ENCODE measurements at places on chromosomes 12 and 14.

- DNase-seq: no peak
Observed at GRCh38 chr12:119372540-119372939, 38.0 kb downstream of the CCDC60 start.

- no peak for DNase-seq
Observed at GRCh38 chr14:35576856-35577255, 42.9 kb downstream of the INSM2 start.

DNA sequence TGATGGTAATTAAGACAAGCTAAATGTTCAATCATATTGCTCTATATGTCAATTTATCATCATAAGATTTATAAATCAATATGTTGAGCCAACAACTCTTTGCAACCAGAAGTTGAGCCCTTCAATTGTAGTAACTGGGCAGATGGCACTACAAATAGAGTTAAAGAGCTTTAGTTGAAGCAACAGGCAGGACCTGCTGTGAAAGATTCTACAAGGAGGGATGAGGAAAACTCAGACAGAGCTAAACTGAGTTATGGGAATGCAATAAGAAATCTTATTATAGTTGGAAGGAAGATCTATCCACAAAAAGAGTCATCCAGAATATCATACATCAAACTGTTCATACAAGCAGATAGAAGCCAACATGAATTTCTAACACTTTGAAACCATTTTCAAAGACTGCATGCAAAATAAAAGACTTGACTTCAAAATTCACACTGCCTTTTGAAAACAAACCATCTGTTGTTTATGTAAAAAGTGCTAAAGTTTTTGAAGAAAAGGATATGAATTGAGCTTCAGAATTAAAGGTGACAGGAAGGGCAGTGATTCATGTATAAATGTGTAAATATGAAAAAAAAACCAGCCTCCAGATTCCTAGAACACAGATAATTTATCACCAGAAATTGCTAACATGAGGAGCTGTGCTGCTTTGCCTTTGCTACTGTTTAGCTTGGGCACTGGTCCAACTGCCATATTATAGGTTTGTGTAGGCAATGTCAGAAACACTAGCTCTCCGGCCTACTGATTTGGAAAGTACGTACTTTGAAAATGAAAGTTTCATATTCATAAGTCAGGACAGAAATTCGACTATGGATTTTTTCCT is 133.2 kb downstream of the SLC35F4 start:
- DNase-seq: no peak

DNA sequence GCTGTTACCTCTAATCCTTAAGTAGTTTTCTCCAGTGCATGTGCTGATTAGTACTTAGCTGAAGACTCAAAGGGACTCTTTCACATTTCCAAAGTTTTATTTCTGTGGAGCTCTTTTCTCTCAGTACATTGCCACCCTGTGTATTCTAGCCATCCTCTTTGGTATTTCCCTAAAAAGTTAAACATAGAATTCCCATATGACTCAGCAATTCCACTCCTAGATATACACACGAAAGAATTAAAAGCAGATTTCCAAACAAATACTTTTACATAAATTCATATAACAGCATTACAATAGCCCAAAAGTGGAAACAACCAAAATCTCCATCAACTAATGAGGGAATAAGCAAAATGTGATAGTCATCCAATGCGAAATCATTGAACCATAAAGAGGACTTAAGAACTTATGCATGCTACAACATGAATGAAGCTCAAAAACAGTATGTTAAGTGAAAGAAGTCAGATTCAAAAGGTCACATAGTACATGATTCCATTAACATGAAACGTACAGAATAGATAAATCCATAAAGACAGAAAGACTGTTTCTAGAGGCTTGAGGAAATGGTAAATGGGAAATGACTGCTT is 9.0 kb upstream of the NOVA1 start:
- DNase-seq: no peak

DNA sequence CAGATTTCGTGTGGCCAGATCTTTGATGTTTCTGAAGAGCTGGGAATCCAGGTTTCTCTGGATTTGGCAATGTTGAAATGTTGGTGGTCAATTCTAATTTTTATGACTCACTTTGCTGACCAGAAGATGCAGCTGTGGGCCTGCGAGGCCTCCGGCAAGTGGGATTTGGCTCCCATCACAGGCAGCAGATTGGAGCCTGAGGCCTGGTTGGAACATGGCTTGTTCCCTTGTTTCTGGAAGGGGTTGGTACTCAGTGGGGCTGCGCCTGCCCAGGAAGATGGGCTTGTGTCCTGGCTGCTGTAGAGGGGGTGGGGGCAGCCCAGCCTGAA is 23.1 kb downstream of the FBRSL1 start:
- no peak for DNase-seq

- DNase-seq: no peak
Observed at GRCh38 chr12:132204063-132204792, 60.0 kb downstream of the NOC4L start.

DNA sequence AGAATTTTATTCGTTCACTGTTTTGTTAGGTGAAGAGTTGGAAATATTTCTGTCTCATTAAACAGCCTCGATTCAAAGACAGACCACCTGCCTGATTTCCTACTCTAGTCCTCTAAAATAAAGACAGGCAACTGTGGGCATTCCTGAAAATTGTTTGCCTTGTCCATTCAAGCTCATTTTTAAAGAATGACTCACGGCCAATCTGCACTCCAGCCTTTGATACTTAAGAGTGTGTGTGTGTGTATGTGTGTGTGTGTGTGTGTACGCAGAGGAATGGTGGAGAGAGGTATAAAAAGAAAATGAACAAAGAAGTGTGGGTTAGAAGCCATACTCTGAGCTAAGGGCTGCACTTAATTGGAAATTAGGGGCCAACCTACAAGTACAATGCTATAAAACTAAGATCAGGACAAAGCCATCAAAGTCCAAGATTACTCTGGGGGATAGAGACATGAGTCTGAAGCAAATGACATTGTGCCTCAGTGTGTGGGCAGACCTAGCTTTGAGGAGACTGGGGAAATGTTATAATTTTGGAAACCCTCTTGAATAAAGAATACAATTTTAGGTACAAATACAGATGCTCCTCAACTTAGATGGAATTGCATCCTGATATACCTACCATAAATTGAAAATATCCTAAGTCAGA is 45.6 kb upstream of the SOCS2 start:
- DNase-seq: no peak

- no peak for DNase-seq
Observed at GRCh38 chr14:91585856-91586255, 75.7 kb upstream of the PPP4R3A start.

- DNase-seq: no peak
Observed at GRCh38 chr12:112243255-112244110, 118.1 kb downstream of the TRAFD1 start.

DNA sequence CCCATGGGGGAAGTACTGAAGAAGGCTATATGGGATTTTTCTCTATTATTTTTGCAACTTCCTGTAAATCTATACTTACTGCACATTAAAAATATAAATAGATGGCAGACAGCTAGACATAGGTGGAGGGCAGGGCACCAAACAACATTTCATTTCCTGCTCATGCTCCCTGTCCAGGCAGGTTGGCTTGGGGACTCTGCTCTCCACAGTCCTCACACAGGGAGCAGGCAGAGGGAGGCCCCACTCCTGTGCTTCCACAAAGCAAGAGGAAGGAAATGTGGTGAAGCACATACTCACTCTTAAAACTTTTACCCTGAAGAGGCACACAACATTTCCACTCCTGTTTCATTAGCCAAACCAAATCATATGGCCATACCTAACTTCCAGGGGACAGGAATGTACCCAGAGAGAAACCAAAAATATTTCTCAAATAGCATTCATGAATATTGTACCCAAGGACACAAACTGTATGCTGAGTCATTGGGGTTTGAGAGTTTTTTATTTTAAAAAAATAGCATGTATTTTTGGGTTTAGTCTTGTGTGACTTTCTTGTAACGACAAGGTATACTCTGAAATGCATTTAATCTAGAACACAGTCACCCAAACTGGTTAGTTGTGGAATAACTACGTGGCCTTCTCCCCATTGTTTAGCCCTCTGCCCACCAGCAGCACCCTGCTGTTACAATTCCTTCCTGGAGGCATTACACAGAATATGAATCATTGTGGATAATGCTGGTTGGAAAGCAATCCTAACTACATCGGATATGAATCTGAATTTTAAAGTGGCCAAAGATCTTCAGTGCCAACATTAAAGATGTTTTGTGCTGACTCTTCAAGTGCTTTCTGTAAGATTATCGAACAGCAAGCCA is 40.9 kb downstream of the RTN1 start:
- DNase-seq: no peak

DNA sequence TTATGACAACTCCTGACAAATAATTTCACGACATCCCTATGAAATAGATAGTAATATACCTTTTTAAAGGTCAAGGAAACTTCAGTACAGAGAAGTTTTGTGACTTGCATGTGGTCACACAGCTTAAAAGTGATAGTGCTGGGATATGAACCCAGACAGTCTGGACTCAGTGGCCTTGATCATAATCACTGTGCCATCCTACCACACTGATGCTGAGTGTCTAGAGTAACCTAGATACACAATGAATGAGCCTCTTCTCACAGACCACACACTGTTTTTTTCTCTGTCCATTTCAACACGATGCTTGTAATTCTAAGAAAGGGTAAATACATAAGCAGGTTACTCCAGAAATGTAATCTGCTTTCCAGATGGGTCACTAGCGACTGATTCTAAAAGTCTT is 88.2 kb downstream of the SYNE2 start:
- DNase-seq: peak; percentile 25

DNA sequence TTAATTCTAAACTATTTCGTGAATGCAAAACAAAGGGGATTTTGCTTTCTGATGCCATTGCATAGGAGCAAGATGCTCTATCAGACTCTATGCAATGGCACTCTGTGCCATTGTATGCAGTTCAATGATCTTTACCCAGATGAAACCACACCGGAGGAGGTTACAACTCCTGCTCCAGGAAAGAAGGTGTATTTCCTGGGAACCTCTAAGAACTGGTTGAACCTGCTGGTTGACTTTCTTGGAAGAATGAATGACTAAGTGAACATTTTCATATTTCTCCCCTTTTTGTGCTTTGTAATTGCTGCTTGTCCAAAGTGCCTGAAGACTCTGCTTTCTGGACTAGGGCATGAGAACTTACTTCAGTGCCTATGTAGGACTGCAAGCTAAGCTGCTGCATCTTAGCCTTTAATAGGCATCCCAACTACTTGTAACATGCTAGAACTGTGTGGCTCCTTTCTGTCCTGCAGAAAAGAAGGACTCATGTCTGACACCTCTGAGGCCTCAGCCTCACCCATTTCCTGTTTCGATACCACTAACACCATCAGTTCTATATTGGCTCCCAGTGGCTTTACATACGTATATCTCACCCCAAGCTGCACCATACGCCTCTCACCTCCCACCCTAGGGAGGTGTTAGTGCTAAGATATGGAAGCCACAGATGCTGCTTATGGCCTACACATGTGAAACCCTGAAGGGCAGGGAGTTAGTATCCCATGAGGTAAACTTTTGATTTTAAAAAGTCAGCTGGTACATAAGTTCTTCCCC is 193.5 kb upstream of the CNOT2 start:
- peak; percentile 41 for DNase-seq

DNA sequence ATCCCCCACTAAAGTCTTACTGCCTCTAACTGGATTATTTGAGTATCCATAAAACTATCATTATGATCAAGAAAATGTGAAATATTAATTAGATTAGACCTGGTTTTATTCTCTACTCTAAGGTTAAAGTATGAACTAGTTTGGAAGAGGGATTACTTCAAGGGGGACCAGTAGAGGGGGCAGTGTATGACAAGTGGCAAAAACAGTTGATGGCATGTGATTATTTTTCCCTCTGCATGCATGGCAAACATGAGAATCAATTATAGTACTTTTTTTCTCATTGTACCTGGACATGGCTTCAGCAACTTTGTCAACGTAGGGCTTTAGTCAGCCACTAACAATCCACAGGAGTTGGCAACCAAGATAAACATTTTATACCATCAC is 145.0 kb upstream of the SLC38A2 start:
- DNase-seq: peak; percentile 12

GRCh38 chr14:70919774-70920173 is 12.5 kb downstream of the PCNX1 start:
- peak; percentile 43 for DNase-seq

DNA sequence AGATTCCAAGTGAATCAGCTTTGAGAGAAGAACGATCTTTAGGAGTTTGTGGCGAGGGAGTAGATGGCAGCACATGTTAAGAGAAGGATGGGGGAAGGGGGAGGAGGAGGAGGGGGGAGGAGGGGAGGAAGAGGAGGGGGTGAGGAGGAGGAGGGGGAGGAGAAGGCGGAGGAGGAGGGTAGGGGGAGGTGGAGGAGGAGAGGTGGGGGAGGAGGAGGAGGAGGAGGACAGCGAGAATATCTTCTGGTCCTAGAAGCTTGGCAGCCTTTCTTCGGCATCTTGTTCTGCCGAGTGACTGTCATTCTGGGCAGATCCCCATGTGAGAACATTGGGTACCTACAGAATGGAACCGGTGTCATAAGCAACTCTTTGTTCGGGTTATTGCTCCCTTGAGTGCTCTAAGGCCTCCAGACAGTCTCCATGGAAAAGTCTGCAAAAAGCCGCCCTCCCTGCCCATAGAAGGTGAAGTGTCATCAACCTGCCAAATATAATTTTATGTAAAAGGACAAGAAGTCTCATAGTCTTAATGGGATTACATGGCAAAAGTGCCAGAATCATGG is 6.9 kb downstream of the RFC5 start:
- DNase-seq: no peak

DNA sequence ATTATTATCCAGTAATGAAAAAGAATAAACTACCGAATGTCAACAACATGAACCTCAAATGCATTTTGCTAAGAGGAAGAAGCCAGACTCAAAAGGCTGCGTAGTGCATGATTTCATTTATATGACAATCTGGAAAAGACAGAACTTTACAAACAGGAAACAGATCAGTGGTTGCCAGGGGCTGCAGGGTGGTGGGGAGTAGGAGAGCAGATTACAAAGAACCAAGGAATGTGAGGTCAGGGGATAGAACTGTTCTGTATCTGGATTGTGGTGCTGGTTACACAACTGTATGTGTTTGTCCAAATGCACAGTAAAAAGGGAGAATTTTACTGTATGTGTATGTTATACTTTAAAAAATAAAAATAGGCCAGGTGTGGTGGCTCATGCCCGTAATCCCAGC is 89.7 kb upstream of the MYL2 start:
- DNase-seq: no peak

GRCh38 chr12:63814146-63814772 is 30.2 kb upstream of the SRGAP1 start:
- peak; percentile 37 for DNase-seq

- DNase-seq: no peak
Observed at GRCh38 chr14:105055736-105056302, 9.4 kb downstream of the GPR132 start.

DNA sequence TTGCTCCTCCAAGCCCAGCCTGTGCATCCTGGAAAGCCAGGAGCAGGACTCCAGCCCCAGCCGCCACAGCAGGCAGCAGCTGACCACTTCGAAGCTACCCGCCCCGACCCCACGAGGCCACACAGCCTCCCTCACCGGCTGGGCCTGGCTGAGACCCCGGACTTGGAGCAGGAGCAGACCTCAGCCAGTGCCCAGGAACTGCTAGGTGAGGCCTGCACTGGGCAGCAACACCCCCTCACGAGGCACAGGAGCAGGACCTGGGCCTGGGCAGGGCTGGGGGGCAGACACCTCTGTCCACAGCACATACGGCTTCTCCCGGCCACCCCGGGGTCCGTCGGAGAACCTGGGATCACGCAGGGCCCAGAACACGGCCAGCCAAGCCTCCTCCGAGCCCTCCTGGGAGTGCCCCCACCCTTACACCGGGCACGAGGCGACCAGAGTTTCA is 137.4 kb upstream of the C14orf180 start:
- no peak for DNase-seq
